ENCODE measurements at places on chromosomes 3 and 15.

DNA sequence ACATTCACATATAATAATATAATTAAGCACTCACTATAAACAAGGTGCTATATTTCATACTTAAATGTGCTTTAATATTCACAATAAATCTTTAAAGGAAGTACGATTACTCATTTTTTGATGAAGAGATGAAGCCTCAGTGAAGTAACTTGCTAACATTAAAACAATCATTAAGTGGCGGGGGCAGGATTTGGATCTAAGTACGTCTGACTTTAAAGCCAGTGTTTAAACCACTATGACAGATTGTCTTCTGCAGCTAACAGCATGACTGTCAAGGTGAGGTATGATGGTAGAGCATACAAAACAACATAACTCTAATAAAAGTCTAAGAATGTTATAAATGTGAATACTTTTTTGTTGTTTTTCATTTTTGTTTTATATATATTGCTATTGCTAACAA is 862.1 kb downstream of the ROBO1 start:
- no peak for DNase-seq

- DNase-seq: no peak
These were observed 20.5 kb upstream of the APEH start for GRCh38 chr3:49653621-49654020.

DNA sequence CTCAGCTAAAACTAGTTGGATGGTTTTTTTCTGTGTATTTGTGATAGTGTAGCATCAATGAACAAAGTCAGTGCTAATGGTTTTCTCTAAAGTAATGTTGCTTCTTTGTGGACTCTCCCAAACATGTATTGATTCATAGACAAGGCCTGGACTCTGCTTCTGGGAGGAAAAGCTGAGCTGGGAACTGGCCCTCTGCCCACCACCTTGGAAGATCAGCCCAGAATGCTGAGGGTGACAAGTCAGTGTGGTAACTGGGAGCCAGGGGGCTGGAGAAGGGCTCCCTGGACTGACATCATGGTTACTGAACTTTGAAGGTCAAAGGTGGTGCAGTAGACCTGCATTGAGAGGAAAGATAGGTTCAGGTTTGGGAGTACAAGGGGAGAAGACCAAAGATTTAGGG is 3.0 kb downstream of the ARHGAP31 start:
- no peak for DNase-seq

DNA sequence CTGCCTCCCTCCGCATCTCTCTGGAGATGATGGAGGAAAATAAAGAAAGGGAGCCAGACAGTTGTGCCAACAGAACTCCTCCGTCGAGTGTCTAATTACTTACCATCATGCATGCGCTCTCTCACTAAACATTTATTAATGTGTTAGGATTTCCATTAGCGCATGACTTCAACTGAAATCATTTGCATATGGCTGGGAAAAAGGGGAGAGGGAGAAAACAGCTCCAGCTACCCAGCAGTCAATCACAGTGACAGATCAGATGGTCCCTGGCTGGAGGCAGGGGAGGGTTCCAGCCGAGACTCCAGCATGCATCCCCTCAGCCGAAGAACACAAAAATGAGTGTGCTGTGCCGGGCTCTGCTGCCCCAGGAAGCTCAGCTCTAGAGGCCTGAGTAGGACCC is 6.8 kb upstream of the RHO start:
- DNase-seq: no peak

DNA sequence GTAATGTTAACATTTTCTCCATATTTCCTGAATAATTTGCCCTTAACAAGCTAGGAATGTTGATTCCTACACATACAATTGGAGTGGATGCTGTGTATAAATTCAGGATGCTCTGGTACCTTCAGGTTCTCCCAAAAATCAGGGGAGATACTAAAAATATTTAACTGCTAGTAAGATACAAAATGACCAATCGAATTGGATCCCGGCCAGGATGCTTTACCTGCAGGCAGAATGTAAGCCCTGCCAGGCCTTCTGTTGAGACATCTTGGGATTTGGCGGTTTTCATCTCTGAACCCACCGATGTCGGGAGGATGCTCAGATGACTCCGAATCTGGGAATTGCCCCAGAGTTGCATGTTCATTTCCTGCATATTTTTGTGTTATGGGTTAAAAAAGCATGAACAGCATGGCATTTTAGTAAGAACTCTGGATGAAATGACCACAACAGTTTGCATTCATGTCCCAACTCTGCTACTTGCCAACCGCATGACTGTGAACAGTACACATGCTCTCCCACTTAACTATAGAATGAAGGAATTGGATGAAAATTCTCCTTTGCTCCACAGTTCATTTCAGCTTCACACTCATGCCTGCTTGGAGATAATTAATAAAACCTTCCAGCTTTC is 241.4 kb upstream of the TBL1XR1 start:
- DNase-seq: no peak

DNA sequence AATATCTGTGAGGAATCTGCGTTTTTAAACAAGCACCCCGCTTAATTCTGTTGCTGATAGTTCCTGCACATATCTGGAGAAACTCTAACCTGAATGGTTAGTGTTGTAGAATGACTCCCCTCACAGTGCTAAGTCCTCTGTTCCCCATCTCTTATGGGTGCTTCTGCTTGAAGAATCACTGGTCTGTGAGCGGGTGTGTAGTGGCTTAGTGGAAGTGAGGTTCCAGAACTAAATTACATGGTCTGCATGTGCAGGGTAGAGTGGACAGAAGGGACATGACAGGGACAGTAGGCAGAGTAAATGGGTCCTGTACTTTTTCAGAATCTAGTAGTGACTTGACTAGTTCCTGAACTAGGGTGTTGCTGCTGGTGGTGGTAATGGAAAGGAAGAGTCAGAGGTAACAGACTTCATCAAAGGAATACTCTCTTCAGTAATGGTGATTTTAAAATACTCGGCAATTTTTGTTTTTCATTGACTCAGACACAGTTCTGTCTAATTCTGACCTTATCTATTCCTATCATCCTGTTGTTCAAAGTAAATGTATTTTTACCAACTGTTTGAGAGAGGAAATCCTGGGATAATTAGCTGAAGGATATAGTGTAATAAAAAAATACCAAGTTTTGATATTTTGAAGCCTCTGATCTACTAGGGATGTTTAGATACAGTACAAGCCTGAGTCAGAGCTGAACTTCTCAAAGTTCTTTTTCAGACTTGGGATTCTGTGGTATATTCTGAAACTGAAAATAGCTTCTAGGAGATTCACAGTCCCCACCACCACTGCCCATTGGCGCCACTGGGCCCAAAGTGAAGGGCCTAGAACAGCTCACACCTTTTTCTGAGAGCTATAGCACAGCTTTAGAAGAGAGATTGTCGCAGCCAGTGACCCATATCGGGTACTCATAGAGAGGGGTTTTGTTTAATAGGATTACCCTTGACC is 55.5 kb downstream of the FNDC3B start:
- DNase-seq: no peak

DNA sequence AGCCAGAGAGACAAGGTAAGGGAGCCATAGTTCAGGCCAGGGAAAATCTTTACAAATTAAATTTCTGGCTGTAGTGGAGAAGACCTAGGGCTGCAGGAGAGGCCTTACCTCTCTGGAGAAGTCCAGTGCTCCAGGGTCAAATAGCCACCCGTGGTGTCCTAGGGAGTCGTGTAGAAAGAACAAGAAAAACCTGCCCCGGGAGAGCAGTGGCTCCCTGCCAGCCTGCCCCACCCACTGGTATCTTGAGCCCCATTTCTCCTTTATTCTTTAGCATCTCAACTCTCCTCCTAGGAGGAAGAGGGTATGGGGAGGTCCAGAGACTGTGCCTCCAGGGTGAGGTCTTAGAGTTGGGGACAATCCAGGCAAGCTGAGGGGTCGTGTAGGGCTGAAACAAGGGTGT is 32.1 kb upstream of the NTRK3 start:
- DNase-seq: no peak

GRCh38 chr3:156459434-156459833 is 95.5 kb downstream of the SSR3 start:
- DNase-seq: no peak

DNA sequence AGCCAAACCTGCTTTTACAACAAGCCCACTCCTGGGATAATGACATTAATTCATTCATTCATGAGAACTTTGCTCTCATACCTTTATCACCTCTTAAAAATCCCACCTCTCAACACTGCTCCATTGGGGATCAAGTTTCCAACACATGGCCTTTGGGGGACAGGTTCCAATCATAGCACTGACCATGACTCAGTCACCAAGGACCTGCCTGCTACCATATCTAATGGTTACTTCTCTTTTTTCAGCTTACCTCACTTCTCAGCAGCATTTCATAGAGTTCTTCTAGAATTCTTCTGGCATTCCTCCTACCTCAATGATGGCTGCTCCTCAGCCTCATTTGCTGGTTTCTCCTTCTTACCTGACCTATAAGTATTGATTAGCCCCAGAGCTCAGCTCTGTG is 36.9 kb upstream of the RYK start:
- DNase-seq: no peak

- DNase-seq: no peak
These were observed 1439.2 kb downstream of the ZPLD1 start for GRCh38 chr3:103873897-103874545.

DNA sequence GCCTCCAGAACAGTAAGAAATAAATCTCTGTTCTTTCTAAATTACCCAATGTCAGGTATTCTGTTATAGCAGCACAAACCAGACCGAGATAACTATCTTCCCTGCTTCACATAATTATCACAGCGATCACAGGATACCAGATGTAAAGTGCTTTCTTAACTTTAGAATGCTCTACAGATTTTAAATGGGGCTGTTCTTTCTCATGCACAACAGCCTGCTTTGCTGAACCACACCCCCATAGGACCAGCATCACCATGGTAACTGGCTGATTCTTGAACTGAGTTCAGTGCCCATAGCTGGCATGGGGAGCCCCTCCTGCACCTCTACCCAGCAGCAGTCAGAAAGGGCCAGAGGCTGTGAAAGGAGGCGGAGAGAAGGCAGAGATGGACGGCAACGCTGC is 7.8 kb downstream of the CD80 start:
- no peak for DNase-seq

GRCh38 chr15:48748535-48748934 is 62.3 kb downstream of the CEP152 start:
- DNase-seq: no peak

DNA sequence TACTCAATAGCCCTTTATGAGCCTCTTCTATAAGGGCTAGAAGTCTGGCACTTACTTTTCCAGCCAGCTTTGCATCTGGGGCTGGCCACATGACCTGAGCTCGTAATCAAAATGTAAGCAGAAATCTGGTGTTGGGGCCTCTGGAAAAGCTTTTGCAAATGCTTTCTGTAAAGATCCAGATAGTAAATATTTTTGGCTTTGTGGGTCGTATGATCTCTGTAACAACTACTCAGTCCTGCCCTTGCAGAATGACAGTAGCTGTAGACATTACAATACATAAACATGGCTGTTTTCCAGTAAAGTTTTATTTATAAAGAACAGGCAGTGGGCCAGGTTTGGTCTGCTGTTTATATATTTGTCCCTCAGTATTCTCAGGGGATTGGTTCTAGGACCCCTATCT is 46.2 kb upstream of the THRB start:
- DNase-seq: no peak

- no peak for DNase-seq
These were observed 19.5 kb downstream of the ANAPC13 start for GRCh38 chr3:134466331-134466730.

DNA sequence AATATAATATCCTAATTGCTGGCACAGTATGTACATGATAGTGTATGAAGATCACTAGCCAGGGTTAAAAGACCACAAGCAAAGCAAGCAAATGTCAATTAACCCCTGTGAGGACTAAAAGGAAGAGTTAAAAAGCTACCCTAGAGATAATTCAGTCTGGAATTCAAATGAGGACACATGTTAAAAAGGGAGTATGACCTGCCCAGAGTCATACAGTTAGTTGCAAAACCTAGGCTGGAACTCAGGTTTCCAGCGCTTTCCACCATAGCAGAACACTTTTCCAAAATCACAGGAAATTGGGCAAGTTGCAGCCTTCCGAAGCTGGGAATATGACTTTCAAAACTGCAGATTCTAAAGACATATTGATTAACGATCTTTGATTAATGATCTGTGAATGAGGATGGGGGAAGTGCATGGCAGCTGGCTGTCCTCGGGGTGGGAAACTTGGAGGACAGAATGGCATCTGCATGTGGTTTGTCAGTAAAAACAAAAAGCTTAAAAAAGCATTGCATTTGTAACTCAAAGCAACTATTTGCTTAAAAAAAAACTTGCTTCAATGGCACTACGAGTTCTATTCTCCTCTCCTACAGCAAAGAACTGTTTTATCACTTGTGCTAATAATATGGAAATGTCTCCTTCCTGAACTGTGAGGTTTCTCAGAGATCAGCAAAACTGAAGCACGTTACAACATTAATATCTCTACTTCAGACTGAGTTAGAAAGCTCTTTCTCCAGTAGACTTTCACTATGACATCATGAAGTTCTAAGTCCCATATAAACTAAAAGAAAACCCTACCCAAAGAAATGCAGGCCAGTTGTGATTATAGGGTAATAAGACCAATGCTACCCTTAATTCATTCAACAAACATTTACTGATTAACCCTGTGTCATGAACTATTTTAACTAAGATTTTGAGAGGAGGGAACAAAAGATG is 46.2 kb downstream of the IGSF11 start:
- no peak for DNase-seq

- DNase-seq: no peak
These were observed 92.0 kb upstream of the TSEN2 start for GRCh38 chr3:12392101-12392878.

DNA sequence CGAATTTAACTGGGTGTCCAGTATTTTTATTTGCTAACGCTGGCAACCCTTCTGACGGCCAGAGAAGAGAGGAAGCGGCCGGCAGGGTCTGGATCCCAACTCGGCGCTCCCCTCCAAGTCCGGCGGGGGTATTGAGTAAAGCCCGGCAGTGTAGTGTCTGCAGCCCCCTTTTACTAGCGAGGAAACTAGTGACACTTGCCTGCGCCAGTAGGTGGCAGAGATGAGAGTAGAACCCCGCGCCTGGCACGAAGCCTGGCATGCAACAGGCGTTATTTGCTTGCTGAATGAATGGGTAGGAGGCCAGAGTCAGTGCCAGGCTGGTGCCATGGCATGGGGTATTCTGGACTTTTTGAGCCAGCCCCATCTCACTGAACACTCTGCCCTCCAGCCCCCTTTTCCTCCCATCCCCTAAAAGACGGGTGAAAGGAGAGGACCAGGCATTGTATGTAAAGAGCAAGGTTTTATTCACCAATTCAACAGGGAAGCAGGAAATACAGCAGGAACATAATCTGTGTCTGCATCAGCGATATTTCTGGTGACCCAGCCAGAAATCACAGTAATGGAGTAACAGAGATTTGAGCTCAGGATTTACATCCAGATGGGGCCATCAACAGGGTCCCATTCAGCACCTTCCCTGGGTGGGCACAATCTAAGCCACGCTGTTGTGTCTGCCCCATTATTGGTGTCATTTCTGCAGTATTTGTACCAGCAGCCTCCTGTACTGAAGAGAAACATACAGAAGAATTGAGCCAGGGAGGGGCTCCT is 788 bp upstream of the WDR73 start:
- DNase-seq: peak; percentile 77

DNA sequence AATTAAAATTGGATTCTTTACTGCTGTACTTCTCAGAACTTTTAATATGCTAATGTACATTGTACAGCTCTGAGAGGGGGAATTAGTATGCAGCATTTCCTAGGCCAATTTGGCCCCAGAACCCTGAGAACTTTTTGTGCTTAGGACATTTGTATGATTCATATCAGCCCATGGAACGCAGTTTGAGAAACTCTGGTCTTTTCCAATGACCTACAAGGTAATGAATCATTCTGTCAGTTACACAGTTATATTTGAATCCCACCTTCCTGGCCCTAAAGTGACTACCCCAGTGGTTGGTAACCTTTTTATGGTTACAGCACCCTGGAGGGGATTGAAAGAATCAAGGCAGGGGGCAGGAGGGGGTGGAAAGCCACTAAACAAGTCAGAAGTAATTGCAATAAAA is 25.6 kb upstream of the KBTBD12 start:
- no peak for DNase-seq
